ENCODE measurements at places on chromosomes 5 and 9.

DNA sequence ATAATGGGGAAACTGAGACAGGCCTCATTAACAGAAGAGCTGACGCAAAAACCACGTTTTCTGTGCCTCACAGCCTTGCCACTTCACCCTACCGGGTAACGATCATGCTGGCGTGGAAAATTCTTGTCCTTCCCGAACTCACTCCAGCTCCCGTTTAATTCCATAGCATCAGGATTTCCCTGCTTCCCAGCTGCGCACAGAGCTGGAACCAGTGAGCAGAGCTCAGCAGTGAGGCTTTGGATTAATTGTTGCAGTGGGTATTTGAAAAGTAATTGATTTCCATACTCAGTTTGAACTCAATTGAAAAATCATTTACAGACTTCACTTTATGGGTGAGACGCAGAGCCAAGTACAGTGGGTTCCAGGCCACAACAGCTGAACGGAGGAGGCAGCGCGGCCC is 199.0 kb upstream of the ADAMTS16 start:
- DNase-seq = no peak

GRCh38 chr5:135229122-135229521 is 169.9 kb downstream of the MACROH2A1 start:
- DNase-seq = no peak

- DNase-seq = no peak
These were observed 22.8 kb downstream of the ITK start for GRCh38 chr5:157203417-157203816.

GRCh38 chr9:133144904-133145851 is 18.5 kb downstream of the GBGT1 start:
- no peak for DNase-seq

- no peak for DNase-seq
These were observed 79.7 kb downstream of the MED27 start for GRCh38 chr9:131999692-132000551.

GRCh38 chr5:177350776-177351391 is 584 bp downstream of the LMAN2 start:
- DNase-seq = no peak

DNA sequence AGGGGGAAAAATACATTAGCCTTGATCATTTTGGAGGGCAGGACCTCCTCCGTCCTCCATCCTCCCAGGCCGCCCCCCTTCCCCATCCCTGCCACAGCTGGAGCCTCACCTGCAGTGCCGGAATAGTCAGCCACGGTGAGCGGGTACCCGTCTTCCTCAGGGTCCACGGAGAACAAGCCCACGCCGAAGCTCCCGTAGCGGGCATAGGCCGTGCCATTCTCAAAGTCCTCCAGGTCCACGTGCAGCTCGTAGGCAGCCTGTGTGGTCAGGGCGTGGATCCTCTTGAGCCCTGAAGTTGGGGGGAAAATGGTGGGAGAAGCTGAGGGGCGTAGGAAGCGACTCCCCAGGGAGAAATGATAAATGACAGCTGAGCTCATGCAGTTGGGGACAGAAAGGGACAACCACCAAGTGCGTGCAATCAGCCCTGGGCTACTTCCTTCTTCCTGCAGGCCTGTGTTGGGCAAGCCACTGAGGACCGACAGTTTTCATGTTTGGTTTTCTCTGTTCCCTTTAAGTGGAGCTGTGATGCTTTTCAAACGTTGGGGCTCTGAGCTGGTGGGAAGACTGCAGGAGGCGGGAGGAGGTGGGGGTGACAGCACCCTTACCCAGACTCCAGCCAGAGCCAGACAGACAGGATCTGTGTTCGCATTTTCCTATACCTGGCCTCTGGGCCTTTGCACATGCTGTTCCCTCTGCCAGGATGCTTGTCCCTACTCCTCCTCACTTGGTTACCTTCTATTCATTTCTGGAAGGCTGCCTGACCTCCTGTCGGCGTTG is 8.7 kb upstream of the QRFP start:
- DNase-seq = no peak

DNA sequence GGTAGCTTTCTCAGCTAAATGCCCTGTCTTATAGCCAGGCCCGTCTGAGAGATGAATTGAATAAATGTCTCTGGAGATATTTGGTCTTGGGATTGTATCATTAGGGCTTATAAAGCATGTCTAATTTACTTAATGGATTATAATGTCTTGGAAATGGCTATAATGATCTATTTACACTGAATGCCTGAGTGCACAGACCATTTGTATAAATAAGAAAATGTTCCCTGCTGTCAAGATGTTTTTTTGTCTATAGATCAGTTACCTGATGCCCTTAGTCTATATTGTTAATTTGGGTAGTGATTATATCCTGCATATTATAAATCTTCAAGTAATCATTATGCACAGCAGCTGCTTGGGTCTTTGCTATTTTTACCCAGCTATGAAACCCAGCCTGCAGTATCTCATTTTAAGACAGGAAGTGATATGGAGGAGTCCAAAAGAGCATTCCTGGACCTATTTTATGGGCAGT is 112.9 kb upstream of the ACTBL2 start:
- DNase-seq = no peak

DNA sequence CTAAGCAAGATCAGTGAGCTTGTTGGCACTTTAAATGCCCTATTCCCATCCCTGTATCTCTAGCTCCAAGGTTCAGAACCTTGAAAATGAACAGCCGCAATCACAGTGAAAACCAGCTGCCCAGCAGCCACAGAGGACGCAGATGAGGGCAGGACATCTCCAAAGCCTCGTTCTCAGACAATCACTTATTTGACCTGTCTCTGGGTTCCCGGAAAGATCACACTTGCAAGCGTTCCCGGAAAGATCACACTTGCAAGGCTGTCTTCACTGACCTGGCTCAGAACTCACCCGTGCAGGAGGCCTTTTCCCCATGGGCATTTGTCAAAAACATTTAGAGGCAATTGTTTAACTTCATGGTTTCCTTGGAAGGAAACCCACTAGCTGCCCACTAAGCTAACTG is 25.7 kb downstream of the IPPK start:
- DNase-seq = no peak

DNA sequence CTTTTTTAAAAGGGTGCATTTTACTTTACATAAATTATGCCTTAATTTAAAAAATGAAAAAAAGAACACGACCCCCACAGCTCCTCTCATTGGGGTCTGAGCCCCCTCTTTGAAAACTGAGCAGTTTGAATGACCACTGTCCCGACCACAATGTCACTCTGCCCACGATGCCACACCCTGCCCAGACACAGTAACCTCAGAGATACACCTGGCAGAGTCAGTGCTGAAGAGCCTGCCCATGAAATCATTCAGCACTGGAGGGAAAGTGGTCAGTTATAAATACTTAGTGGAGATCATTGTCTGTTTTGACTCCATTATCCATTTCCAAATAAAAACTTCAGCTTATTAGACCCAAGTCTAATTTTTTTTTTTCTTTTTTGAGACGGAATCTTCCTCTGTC is 49.3 kb downstream of the DNAJC21 start:
- no peak for DNase-seq

DNA sequence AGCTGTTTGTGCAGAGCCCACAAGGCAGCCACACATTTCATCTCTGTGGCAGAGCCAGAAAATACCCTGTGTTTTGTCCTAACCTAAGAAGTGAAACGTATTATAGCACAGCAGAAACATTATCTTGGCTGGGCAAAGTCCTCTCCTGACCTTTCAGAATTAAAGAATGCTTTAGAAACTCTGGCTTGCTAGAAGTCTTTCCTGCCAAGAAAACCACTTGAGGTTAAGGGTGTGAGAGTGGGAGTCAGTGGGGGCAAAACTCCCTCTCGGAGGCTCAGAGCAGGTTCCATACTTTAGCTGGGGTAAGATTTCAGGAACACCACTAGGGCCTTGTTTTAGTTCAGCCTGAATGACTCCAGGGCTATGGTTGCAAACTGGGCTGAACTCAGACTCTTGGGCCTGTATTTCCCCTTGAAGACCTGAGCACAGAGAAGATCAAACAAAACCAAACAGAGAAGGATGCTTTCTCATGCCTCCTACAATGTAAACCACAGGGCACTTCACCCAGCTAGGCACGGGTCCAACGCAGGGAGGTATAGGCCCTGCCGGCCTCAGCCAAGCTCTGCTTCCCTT is 48.0 kb downstream of the ZNF366 start:
- DNase-seq = no peak

DNA sequence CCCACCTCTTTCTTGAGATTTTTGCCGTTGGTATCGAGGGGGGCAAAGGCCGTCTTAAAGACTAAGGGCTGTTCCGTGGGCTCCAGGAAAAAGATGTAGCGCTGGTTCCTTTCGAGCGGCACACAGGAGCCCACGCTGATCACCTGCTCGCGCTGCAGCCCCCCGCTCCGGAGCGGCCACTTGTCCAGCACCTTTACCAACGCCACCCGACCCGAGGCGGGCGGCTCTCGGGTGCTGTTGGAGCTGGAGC is 781 bp downstream of the NRG2 start:
- DNase-seq = no peak

DNA sequence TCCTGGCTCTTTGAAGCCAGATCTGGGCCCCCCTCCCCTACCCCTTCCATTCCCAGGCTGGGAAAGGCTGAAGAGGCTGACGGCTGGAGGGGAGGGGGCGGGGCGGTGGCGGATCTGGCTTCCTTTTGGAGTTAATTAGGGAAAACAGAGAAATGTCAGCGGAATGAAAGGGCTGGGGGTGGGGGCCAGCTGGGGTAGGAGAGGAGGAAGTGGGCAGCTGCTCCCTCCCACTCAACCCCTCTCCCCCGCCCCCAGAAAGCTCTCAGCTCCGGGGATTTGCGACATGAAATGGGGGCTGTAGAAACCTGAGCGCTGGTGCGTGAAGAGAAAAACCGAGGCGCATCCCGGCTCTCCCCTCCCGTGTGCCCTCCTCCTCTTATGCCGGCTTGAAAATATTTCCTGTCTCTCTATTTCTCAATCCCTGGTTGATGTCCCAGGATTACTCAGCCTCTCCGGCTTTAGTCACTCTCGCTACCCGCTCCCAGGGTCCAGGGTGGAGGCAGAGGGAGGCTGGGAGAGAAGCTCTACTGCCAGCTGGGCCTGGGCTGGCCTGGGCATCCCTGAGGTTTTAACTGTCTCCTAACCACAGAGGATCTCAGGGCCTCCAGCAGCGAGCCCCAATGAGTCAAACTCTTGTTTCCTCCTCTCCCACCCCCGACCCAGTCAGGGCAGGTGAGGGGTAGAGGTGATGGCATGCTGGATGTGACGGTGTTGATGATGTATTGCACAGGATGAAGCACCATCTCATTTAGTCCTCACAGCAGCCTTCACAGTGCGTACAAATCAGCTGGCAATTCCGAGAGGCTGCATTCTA is 20.1 kb downstream of the PCDHGC5 start:
- no peak for DNase-seq

DNA sequence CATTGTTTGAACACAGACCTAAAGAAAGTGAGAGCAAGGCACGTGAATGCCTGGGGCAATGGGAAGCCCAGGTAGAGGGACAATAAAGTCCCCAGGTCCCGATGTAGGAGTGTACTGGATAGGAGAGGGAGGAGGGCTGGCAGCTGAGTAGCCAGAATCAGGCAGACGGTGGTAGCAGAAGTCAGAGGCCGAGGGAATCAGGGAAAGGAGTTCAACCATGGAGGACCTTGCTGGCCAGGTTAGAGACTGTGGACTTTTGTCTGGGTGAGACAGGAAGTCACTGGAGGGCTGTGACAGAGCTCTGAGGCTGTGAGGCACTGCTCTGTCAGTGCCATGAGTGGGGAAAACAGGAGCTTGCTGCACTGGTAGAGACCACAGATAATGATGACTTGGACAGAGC is 248.2 kb downstream of the EFNA5 start:
- no peak for DNase-seq

DNA sequence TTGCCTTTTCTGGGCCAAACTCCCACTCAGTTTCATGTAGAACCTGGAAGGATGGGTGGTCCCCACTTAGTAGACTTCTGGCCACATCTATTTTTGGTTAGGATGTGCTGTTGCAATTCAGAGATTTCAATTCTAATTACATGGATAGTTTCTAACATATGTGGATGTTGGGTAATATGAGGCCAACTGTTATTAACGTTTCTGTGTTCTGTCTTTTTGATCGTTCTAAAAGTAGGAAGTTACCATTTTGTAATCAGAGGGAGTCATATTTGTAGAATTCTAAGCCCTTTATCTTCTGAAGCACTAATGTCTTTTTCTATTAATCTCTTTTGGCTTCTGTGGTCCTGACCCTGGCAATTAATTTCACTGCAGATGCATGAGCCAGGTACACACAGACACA is 141.6 kb upstream of the SPEF2 start:
- DNase-seq = no peak

- no peak for DNase-seq
These were observed 83.0 kb upstream of the IFNE start for GRCh38 chr9:21565155-21565554.

DNA sequence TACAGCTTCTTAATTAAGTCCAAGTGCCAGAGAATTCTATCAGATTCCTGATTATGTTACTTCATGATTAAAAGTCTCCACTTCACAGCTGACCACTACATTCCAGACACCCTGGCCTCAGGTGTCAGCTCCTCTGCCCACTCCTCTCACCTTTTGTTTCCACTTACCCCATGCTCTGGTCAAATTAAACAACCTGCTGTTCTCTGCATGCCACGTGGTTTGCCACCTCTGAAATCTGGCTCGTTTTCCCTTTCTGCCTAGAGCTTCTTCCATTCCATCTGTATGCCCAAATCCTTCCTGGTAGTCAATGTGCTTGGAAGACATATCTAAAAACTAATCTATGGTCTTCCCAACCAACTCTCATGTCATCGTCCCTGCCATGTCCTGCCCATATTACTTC is 158.6 kb downstream of the ICE1 start:
- DNase-seq = no peak

- DNase-seq = no peak
These were observed 26.1 kb upstream of the SLC6A3 start for GRCh38 chr5:1471240-1471853.

DNA sequence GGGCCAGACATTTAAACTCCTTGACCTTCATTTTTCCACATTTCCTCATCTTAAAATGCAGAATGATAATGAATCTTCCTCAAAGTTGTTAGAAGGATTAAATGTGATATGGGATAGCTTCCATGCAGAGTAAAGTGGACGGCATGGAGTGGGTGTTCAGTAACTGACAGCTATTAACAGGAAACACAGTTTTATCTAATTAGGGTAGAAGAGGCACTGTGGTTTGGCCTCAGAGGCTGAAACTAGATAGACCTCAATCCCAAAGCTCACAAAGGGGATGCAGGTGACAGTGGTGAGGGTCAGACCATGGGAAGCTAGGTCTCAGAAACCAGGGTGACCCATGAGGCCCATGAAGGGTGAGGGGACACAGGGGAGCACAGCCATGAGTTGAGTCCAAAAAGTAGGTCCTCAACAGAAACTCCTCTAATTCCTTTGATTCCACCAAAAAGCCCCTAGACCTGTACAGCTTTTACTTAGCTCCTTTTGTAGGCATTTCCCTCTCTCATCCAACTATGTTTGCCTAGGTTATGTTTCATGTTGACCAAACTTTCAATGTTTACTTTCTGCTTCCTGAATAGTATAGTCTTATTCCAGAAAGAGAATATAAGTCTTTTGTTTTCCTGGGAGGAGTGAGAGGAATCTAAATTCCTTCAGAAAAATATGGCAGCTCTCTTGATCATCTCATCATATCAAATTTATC is 27.9 kb upstream of the GLDC start:
- no peak for DNase-seq
